ENCODE measurements at places on chromosomes 12 and 14.

- no peak for DNase-seq
Measured at GRCh38 chr12:29270446-29270845, 110.5 kb downstream of the ERGIC2 start.

DNA sequence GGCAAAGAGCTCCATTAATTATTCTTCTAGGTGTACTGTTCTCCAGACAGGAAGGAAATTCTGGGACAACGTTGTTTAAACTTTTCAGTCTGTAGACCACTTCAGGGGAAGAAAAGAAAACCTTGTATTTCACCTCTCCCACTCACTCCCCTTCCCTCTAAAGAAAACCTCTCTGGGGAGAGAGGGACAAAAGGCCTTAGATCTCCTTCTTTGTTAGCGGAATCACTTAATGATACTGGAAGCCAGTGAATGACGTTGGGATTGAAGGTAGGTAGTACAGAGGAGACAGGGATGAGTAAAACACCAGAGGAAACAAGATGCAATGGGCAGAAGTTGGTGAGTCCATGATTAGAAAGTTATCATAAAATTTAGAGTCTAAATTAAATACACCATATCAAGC is 38.7 kb upstream of the SGPP1 start:
- no peak for DNase-seq

GRCh38 chr12:71010143-71010479 is 89.6 kb upstream of the PTPRR start:
- no peak for DNase-seq

DNA sequence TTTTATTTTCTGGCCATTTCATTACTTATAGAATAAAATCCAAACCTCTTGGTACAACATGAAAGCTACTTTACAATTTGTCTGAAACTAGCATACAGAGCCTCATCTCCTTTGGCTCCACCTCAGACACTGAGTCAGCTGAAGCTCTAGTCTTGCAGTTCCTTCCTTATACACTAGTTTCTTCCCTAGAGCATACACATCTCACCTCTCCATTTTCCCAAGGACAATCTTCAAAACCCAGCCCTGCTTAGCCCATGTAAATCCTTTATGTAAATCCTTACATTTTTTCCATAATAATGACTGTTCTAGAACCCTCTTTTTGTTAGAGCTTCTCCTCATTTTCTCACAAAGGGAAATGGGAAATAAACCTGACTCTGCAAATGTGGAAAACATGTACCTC is 463.4 kb downstream of the SLC16A7 start:
- DNase-seq, result no peak

- no peak for DNase-seq
Measured at GRCh38 chr12:509500-509899, 49.8 kb downstream of the B4GALNT3 start.

All from inflammatory macrophage (primary cell).